ENCODE measurements at places on chromosomes 2 and 18.

GRCh38 chr2:206159346-206160124, at the start of the genes EEF1B2 and NDUFS1:
TSS of gene EEF1B2 (plus strand) at chr2:206159895. CDS start at chr2:206159980, 85 bp downstream.
TSS of gene NDUFS1 (minus strand) at chr2:206159444. CDS start at chr2:206153678, 5,766 bp downstream.
- DNase-seq, result peak; percentile 92

GRCh38 chr18:36265015-36265414, 32.5 kb upstream of the FHOD3 start:
- DNase-seq, result no peak

DNA sequence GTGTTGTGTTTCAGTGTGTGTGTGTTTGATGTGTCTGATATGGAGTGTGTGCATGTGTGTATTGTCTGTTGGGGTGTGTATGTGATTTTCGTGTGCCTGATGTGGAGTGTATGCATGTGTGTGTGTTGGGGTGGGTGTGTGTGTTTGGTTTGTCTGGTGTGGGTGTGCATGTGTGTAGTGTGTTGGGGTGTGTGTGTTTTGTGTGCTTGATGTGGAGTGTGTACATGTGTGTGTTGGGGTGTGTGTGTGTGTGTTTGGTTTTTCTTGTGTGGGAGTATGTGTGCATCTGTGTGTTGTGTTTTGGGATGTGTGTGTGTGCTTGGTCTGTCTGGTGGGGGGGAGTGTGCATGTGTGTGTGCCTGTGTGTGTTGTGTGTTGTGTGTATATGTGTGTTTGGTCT, 247.4 kb upstream of the ST6GAL2 start:
- no peak for DNase-seq

DNA sequence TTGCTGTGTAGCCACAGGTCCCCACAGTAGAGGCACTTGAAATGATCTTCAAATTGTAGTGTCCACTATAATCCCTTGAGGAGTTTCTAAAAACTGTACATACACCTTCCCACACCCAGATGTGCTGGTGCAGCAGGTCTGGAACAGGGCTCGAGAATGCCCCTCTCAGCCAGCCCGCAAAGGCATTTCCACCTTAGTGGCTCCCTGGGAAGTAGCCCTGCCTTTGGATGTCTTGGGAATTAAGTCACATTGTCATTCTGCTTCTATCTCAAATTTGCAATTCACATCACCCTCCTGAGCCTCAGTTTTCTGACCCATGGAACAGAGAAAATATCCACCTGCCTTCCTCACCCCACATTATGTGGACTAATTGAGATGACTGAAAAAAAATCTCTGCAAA, 44.3 kb upstream of the TCF7L1 start:
- no peak for DNase-seq

DNA sequence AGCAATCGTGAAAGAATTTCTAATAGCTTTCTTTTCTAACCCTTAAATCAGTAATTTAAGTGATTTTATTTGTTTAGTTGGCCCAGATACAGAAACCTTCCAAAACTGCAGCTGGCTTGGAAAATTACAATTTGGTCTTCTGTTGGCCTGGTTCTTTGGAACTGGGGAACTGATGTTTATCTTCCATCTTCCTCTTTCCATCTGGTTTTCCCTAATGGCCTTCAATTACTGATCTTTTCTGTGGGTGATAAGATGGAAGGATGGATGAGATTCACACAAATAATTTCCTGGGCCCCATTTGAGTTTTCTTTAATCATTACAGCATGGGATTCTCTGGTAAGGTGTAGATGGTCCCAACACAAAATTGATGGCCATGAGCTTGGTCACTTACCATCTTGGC, 106.5 kb upstream of the CHRNA1 start:
- no peak for DNase-seq

DNA sequence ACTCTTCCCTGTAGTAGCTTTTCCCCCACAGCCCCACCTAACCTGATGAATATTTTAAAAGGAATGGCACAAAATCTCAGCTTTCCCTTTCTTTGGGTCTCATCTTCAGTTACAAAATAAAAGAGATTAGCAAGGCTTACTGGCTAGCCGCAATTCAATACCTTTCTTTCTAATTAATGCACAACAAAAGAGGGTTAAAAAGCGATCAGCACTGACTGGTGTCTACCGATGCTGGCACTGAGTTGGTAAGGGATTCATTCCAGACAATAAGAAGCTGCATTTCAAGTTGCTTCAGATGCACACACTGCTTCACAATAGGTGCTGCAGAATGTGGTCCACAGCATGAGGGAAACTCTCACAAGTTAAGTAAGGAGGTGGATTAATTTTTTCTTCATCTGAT, 41.9 kb downstream of the HDHD2 start:
- DNase-seq, result no peak

GRCh38 chr18:42288129-42288528, 333.1 kb downstream of the PIK3C3 start:
- DNase-seq, result no peak

- no peak for DNase-seq
These were observed 232.7 kb upstream of the SMAD2 start for GRCh38 chr18:48162956-48163737.

DNA sequence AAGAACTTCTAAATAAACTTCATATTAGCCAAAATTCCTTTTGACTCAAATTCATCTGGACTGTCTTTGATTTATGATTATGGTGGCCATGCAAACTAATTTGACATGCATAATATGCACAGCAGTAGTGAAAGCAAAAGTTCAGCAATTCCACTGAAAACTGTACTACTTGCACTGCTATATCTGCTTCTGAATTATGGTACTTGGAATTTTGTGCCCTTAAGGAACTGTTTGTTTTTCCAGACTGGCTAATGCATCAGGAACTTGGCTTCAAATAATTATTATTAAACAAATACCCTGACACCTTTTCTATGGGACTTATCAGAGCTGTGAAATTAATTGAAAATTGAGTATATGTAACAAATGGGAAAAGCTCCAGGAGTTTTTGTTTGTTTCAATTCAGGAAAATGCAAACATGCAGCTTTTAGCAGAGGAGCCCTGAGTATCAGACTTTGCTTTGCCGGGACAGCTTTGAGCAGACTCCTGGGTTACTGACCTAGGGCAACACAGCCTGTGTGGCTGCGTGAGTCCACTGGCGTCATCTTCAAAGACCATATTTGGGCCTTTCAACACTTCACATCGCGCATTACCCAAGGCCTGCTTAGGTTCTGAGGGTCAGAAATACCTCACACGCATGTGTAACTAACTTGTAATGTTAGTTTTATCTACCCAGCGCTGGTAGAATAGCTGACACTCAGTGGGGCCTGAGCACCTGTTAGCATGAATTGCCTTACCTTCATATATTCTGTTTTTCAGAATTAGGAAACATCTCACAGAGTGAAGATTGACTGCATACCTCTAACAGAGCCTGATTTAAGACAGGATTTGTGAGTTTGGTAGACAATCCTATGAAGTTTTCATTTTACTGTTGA, 35.4 kb downstream of the CFAP221 start:
- DNase-seq, result no peak

DNA sequence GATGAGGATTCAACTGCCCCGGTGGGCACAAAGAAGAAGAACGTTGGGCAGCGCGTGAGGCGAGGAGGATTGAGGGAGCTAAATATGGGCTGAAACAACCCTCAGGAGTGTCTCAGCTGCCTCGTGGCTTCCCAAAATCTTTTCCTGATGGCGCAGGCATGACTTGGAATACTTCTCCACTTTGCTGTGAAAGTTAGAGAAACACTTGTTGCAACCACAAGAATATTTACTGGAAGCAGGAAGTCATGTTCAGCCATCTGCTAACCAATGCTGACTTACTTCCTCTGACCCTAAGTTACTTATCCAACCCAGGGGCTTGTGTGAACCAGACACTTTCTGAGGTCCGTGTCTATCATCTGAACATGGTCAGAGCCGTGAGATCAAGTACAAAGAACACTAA, 148.8 kb downstream of the ARL4C start:
- no peak for DNase-seq

DNA sequence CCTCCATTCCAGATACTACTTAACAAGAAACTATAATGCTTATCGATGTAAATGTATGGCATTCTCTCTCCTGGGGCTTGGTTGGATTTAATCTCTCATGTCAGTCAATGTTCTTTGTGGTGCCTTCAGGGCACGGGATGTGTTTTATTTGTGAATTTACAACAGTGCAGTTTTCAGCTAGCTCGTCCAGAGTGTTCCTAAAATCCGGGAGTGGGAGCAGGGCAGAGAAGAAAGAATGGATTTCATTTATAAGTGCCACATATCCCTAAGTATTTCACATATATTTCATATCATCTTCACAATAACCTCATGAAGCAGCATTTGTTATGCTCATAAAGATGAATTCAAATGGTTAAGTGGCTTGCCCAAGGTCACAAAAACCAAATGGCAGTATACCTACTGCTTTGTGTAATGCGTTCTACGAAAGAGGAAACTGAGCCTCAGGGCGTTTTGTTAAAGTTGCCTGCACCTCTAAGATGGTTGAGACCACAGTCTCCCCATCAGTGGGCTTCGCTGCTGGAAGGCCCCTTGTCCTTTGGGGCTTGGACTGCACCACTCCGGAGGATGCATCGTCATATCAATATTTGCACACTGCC, 134.7 kb upstream of the MGAT5 start:
- no peak for DNase-seq

DNA sequence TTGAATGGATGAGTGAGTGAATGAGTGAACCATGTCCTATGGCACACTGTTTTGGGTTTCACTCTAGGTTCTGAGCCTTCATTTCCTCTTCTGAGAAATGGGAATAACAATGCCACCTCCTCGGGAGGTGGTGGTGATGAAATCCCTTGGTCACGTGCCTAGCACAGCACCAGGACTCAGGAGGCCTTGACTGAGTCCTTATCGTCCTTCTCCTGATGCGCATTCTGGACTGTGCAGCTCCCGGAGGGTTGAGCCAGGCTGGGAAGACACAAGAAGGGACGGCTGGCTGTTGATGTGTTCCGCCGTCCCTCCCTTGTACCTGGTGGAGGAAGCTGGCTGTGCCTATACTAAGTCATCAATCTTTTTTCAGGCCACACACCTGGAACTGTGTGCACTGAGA, 437.3 kb downstream of the ZNF521 start:
- no peak for DNase-seq

GRCh38 chr2:59713577-59713976, 839.9 kb downstream of the BCL11A start:
- DNase-seq, result no peak

- no peak for DNase-seq
These were observed 9.6 kb downstream of the IMMT start for GRCh38 chr2:86185517-86186212.

DNA sequence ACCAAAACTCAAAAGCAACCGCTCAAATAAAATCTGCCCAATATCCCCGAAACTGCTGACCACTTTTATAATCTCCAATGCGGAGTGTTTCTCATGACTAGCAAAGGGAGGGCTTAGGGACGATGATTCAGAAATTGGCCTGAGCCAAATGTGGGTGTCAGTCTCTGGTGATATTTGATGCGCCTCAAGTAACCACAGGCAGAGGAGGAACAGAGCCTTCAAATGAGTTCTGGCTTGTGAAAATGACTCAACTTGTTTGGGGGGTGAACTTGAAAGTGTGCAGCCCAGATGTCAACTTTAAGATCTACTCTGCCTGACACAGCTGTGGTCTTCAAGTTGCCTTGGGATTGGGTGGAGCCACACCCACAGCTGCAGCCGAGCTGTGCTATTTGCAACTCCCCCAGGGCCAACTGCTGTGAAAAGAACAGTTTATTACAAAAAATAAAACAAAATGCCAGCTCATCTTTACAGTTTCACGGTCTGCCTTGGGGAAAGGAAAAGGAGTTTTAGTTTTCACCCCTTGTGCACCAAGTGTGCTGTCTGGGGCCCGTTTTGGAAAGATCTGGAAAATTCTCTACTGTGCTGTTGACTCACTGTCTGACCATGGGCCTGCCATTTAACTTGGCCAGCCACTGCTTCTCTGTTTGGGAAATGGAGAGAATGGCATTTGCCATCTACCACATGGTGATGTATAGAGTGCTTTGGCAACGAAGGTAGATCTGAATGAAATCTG, 222.1 kb downstream of the MTX2 start:
- DNase-seq, result no peak

GRCh38 chr2:40281021-40281940, 170.6 kb downstream of the SLC8A1 start:
- no peak for DNase-seq

DNA sequence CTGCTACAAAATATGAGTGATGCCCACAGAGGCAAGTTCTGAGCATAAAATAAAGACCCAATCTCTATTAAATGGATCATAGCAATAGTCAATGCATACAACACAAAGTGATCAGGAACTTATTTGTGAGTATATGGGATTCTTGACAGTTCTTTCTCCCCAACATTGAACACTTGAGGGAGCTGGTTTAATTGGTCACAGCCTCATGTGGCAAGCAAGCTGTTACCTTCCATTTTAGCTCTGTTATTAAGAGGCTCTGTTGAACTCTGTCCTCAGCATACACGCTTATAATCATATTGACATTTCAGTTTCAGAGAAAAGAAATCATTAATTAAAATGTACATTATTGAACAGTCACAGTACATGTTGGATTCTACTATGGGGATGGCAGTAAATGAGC, 37.6 kb upstream of the PAX3 start:
- DNase-seq, result no peak

DNA sequence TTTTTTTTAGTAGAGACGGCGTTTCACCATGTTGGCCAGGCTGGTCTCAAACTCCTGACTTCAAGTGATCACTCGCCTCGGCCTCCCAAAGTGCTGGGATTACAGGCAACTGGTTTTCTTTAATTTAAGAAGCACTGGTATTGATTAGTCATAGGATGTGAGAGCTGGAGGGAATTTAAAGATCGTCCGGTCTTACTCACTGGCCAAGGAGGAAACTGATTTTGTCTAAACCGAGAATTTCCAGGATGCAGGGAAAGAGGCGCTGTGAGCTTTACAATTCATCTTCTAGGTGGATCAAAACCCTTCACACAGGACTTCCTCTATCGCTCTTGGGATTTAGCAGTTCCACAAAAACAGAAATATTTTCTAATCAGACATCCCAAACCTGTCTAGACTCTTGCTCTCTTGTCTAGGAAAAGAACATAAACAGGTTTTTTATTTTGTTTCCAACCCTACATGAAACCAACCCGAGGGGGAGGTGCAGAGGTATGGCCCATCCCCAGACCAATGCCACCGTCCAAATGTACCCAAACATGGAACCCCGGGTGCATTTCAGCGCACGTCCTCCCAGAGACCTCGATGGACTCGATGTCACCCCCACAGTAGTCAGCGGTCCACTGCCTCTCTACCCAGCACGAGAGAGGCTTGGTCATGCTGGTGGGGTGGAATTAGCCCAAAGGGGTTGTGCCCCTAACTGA, 12.5 kb upstream of the TUBB6 start:
- DNase-seq, result no peak

- DNase-seq, result no peak
These were observed 8.2 kb downstream of the NFATC1 start for GRCh38 chr18:79403723-79404566.

DNA sequence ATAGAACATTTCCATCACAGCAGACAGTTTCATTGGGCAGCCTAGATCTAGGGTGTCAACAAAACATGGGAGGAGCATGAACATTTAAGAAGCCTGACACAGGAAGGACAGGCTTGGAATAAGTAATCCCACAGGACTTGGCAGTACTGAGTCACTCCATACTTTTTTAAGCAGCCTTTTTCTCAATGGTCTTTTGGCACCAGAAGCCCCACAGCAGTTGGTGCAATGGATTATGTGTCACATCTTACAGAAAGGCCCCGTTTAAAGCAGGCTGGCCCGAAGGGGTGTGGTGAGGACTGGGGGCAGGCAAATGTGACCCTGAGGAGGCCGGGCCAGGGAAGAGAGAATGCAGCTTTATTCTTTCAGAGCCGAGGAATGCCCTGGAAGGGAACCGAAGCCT, 26.6 kb downstream of the SPTBN1 start:
- no peak for DNase-seq
